Kidney glomerular epithelial cell (primary cell): ENCODE measurements at places on chromosomes 2 and 18.
A peak's percentile ranks its signal among the peaks of the same experiment; 100 is the strongest.

- no peak for DNase-seq
Measured at GRCh38 chr2:104826016-104826415, 27.9 kb upstream of the POU3F3 start.

DNA sequence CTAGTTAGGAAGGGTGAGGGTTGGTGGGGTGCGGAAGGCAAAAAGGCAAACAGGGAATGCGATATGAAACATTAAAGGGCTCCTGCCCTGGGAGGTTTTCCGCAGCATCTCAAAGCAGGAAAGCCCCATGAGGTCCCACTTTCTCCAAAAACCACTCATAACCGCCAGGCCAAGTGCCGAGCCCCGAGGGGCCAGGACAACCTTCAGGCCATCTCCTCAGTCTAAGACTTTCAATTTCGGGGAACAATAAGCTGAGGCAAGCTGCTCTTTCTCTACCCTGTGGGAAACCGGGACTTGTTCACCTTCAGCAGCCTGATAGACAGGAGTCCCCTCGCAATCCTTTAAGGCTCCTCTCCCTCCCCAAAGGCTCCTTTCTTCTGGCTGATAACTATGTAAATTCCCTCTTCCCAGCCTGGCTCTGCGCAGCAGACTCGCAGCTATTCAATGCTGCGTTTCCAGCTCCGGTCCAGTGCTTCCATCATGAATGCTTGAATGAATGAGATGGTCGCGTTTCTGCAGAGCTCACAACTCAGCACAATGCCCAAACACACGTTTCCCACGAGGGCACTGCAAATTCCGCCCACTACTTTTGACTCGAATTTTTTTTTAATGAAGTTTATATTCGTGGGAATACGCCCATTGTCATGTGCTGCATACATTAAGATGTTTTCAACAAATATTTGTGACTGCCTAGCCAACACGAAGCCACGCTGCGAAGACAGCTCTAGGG lies 1.4 kb downstream of the LAMA1 start:
- peak; percentile 43 for DNase-seq

DNA sequence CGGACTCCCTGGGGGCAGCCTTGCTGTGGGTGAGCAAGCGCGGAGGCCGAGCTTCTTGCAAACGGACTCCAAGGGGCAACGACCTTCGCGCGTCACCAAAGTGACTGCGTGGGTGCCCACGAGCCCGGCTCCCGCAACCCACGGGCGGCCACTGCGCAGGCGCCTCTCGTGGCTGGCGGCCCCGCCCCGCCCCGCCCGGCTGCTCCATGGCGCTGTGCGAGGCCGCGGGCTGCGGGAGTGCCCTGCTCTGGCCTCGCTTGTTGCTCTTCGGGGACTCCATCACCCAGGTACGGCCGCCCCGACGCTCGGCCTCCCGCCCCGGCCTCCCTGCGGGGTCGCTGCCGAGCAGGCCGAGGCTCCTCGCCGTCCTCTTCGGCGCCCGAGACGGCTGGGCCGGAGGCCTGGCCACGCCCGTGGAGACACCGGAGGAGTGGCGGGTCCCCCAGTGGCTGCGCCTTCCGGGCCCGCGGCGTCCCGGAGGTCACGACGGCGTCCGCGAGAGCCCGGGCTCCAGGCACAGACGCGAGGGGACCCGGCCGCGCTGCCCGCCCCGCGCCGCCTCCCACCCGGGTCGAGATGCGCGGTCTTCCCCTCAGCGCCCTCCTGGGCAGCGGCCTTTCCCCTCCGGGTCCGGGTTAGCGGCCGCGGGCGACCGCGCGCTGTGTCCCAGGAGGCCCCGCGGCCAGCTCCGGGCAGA lies at the start of gene IAH1:
TSS of gene IAH1 (plus strand) at position 191 of the 697 bp plus-strand sequence. CDS start at position 207, 16 bp downstream.
- peak; percentile 50 for DNase-seq

DNA sequence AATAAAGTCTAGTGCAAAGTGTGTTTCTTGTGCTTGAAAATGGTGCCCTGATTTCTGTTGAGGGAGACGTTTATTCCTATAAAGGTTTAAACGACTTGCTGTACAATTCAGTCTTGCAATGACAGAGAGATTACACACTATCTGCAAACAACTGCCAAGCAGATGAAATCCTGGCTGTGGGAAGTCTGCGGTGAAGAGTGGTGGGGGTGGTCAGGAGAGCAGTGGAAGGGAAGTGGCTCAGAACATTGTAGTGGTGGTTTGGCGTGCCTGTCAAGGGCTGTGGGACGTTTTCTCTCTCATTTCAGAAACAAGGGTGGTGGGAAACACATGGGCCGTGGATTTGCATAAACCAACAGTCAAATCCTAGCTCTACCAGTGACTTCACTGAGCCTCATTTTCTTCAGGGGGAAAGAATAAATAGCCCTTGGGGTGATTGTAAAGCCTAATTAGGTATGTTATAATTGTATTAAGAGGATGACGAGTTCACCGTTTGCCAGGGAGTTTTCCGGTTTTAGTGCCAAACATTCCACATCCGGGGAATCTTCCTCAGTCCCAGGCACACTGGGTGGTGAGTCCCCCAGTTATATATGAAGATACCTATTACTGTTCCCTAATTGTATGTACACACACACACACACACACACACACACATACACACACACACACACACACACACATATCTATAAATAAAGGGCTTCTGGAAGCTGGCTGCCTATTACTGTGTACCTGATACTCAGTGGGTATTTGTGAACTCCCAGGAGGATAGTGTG lies 115.0 kb downstream of the SPTBN1 start:
- peak; percentile 77 for DNase-seq

DNA sequence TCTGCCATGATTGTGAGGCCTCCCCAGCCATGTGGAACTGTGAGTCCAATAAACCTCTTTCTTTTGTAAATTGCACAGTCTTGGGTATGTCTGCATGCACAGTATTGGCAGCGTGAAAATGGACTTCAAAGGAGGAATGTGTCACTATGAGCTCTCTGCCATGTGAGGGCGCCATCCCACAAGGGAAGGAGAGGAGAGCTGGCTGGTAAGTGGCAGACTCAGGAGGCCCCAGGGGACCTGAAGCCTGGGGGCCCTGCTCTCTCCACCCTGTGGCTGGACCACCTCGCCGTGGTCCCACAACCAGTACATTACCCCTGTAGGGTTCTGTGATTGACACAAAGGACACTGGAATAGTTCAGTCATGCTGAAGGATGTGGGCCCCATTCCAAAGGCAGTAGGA lies 122.1 kb downstream of the RPIA start:
- no peak for DNase-seq

- DNase-seq = no peak
Measured at GRCh38 chr2:181446985-181447384, 10.2 kb upstream of the ITGA4 start.

GRCh38 chr2:159922563-159922962 lies 124.6 kb upstream of the CD302 start:
- DNase-seq = no peak

- no peak for DNase-seq
Measured at GRCh38 chr2:102768892-102769291, 7.1 kb downstream of the TMEM182 start.

DNA sequence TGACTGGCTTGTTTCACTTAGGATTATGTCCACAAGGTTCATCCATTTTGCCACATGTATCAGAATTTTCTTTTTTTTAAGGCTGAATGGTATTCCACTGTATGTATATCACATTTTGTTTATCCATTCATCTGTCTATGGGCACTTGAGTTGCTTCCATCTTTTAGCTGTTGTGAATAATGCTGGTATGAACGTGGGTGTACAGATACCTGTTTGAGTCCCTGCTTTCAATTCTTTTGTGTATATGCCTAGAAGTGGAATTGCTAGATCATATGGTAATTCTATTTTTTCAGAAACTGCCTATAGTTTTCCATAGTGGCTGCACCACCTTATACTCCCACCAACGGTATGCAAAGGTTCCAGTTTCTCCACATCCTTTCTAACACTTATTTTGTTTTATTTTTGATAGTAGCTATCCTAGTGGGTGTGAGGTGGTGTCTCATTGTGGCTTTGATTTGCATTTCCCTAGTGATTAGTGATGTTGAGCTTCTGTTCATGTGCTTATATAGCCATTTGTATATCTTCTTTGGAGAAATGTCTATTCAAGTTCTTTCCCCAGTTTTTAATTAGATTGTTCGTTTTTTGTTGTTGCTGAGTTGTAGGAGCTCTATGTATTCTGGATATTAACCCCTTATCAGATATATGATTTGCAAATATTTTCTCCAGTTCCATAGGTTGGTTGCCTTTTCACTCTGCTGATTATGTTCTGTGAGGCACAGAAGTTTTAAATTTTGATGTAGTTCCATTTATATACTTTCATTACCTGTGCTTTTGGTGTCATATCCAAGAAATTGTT lies 40.7 kb downstream of the TTC39C start:
- no peak for DNase-seq
